ENCODE measurements at places on chromosomes 2 and 18.

- DNase-seq: no peak
Observed at GRCh38 chr2:30195016-30195415, 36.3 kb upstream of the LBH start.

DNA sequence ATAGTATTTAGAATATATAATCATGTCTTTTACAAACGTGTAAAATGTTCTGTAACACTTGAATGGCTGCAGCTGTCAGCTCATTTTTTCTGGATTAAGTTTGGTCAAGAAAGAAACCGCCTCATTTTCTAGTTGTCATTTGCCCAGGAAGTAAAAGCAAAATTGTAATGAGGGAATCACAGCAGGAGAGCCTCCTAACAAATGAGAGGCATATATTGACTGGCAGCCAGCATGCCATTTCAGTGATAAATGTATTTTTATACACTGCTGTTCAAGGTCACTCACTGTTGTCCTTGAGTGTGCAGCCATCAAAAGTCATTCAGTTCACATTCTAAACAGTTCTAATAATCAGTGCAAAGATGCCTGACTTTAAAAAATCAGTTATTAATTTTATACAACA lies 144.3 kb upstream of the BOD1L2 start:
- no peak for DNase-seq

GRCh38 chr2:195820373-195820772 lies 163.3 kb downstream of the SLC39A10 start:
- DNase-seq: no peak

- DNase-seq: no peak
Observed at GRCh38 chr2:156423674-156424282, 12.4 kb upstream of the GPD2 start.

DNA sequence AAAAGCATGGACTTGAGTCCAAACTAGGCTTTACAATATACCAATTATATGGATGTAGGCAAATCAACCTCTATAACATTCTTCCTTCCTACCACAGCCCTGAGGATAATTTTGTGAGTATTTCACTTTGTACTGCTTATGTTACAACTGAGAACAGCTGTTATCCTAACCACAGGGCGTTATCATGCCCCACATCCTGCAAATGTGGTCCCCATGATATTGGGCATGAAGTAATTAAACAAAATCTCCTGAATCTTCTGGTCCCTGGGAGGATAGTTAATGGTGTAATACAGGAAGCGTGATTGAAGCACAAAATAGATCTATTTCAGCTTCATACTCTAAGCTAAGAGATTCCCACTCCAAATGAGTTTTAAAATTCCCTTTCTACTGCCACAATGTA lies 223.6 kb downstream of the CDH20 start:
- DNase-seq: no peak

DNA sequence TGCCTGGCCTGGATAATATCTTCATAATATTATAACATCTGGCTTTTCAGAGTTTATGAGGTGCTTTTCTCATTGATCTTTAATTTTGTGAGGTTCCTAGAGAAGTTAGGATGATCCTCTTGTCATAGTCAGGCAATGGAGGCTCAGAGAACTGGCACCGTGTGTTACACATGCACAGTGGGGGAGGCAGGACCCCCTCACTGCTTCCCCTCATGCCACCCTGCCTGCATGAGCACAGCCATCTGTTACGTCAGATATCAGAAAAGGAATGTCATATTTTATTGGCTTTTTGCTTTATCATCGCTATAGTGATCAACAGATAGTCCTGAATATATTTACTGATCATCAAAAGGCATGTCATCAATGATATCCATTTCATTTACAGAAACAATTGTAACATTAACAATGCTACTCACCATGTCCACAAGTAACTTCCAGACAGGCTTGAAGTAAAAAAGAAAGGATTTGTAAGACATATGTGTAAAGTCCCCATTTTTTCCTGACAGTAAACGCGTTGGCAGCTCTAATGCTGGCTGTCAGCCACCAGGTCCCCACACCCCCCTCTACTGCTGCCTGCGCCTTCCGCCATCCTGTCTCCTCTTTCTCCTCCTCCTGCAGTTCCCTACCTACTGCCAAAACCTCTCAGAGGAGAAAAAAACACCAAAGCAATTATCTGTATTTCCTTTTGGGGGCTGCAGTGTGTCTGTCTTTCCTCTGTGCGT lies 18.8 kb downstream of the ENOSF1 start:
- DNase-seq: no peak

DNA sequence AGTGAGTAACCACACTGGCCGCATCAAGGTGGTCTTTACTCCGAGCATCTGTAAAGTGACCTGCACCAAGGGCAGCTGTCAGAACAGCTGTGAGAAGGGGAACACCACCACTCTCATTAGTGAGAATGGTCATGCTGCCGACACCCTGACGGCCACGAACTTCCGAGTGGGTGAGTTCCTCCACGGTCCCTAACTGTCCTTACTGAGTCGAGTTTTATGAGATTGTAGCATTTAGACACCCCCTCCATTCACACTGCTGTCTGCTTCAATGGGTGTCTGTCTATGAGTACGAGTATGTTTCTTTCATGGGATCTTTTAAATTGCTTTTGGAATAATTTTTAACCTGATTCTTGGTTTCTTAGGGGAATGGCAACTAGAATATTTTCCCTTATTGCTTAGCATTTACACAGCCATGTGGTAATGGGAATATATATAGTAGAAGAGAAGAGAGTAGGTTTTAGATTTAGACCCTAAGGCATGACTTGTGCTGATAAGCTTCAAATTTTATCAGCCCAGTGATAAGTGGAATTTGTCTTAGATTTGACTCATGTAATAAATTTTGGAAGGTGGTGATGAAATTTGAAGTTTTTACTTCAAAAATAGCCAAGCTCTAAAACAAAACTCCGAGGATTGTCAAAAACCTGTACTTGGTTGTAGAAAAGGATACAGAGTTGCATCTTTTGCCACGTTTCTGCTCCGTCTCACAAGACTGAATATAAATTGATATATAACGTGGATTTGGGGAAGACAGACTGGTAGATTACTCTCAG lies 188.2 kb downstream of the LTBP1 start:
- DNase-seq: no peak

- no peak for DNase-seq
Observed at GRCh38 chr18:55403421-55403949, 184.5 kb downstream of the TCF4 start.

DNA sequence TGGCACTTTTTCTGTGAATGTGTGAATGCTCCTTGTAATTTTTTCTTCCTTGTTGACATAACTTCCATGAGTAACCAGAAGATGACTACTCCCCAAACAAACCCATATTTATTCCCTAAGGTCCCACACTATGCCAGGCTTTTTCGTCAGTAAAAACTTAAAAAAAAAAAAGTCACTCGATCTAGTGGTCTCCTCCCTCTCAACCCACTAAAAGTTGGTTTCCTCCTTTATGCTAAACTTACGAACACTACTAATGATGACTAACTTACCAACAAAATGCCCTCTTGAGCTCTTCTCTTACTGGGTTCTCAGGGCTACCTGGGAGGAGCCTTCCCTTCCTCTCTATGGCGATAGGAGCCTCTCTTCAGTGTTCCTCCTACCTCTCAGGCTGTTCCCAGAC lies 18.2 kb downstream of the ACVR1 start:
- DNase-seq: no peak

- DNase-seq: no peak
Observed at GRCh38 chr2:240435457-240435947, at the start of gene GPC1. Gene GPC1 (plus strand): TSS chr2:240435663. CDS start chr2:240435919, 256 bp downstream.

DNA sequence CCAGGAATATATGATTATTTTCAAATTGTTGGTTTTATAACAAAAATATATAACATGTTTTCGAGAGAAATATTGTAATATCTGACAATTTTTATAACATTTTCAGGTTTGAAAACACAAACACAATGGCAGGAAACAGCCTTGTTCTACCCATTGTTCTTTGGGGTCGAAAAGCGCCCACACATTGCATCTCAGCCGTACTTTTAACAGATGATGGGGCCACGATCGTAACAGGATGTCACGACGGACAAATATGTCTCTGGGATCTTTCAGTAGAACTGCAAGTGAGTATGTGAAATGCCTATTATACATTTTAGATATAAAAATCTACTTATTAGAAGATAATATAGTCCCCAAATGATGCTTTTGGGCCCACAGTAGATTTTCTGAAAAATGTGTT lies 21.2 kb downstream of the WDR7 start:
- DNase-seq: no peak

DNA sequence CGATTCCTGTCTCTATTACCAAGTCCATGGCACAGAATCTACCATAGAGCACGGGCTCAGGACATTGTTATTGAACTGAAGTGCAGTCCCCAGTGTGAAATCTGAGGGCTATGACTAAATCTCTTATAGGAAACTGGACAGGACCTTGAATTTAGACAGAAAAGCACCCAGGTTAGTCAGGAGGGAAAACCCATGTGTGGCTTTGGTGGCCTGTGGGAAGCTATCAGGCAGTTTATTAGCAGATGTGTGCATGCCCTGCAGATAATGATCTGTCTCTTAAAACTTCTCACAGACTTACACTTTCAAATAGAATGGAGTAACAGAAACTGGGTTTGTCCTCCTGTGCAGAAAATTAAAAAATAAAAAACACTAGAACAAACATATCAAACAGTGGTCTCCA lies 610.0 kb upstream of the RAB6C start:
- no peak for DNase-seq

DNA sequence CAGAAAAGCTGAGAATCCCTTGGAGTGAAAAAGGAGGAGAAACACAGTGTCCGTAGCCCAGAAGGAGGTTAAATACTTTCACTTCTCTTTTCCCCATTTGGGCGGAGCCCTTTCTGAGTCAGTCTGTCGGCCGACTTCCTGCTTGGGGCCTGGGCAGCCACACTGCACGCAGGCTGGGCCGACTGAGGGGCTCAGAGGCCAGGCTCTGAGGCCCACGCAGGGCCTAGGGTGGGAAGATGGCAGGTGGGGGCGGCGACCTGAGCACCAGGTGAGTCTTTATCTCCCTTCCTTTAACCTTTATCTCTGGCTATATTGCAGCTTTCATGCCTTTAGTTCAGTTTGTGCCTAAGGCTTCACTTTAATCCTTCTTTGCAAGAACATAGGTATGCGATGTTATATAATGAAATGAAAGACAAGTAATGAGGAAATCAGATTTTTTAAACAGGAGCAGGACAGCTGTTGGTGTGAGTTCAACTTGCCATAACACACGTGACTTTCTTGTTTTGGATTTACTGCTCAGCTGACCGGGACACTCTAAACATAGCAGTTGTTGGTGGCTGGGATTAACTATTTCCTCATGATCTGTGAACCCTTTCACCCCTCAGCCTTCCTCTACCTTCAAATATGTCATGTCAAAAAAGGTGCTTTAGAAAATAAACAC lies at the start of gene SP100:
TSS of gene SP100 (plus strand) at position 141 of the 661 bp plus-strand sequence. CDS start at position 237, 96 bp downstream.
- peak; percentile 30 for DNase-seq

DNA sequence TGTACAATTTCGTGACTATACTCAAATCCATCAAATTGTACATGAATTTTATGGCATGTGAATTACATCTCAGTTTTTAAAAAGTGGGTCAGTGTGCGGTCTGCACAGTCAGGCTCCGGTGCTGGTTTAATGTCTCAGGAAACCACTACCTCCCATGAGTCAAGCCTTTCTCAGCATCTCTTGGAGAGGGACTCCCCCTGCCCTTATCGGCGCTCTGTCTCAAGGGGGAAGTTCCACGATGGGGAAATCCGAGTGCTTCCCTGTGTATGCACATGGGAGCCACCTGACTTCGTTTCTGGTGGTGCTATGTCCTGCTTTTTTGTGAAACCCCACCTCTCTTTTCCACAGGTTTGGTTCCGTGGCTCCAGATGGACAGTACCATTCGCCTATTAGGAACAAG lies 72.5 kb downstream of the ACOXL start:
- DNase-seq: no peak

DNA sequence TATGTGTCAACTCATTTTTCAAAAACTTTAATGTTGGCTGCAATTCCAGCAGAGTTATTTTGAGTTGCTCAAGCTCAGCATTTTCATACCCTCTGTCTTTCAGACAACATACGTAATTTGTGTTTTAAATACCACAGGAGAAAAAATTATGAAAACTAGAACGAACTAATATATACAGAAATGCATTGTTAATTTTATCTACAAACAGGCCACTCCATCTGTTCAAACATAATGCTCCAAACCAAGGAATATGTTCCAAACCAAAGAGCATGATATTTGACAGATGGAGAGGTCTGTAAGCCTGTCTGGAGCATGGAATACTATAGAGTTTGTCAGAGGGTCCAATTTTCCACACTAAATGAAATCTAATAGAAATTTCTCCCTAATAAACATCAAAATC lies 536.2 kb upstream of the FSIP2 start:
- no peak for DNase-seq
